A549 treated with AZD2906 at 1 μM for 4 hours (cell line): ENCODE measurements at places on chromosomes 1 and 21. TPM values are rescaled to one million over a fixed set of nuclear protein-coding genes. Genes with fewer than 3 reads are reported as not detected.

The C1orf115 gene
- total RNA-seq: 4.4 to 6.3 TPM (median 5.9 TPM) in 5 replicates

The VCAM1 gene
- total RNA-seq: 0.04 to 0.08 TPM (median 0.05 TPM) in 5 replicates

The EFCAB14 gene
- total RNA-seq: 22.4 to 31.7 TPM (median 26.4 TPM) in 5 replicates

The MCL1 gene
- 249 to 315 TPM (median 297 TPM) in 5 replicates for total RNA-seq

The PAQR6 gene
- 1.9 to 4.6 TPM (median 4.2 TPM) in 5 replicates for total RNA-seq

The NHLH1 gene
- 0.32 to 0.71 TPM (median 0.40 TPM) in 5 replicates for total RNA-seq

The AMPD1 gene
- not detected in 5 replicates for total RNA-seq

The CFHR1 gene
- 0.09 to 0.24 TPM (median 0.17 TPM) in 4 of 5 replicates, not detected in the other for total RNA-seq

The IQGAP3 gene
- total RNA-seq: 13.7 to 19.1 TPM (median 15.6 TPM) in 5 replicates

The CLEC20A gene
- not detected in 5 replicates for total RNA-seq

The CA14 gene
- total RNA-seq: not detected in 5 replicates

The C1QB gene
- not detected in 5 replicates for total RNA-seq

The GJA9 gene
- 0.03 TPM in 1 of 5 replicates, not detected in the others for total RNA-seq

The EPS8L3 gene
- 0.59 to 0.79 TPM (median 0.76 TPM) in 5 replicates for total RNA-seq

The C1orf226 gene
- 0.79 to 1.1 TPM (median 0.86 TPM) in 5 replicates for total RNA-seq

The OR2G6 gene
- total RNA-seq: not detected in 5 replicates

The CRYAA gene
- total RNA-seq: 0.13 to 0.16 TPM in 2 of 5 replicates, not detected in the others

The CITED4 gene
- 46.7 to 127 TPM (median 108 TPM) in 5 replicates for total RNA-seq

The SPATA17 gene
- total RNA-seq: 2.1 to 2.6 TPM (median 2.1 TPM) in 5 replicates

The ST6GALNAC3 gene
- total RNA-seq: 0.39 to 0.92 TPM (median 0.61 TPM) in 5 replicates

The ZSWIM5 gene
- 0.50 to 0.79 TPM (median 0.60 TPM) in 5 replicates for total RNA-seq

The UMODL1 gene
- total RNA-seq: not detected in 5 replicates

The SEC16B gene
- total RNA-seq: 0.62 to 1.3 TPM (median 1.00 TPM) in 5 replicates

The FCGR3A gene
- total RNA-seq: not detected in 5 replicates

The RIPK4 gene
- 15.7 to 20.3 TPM (median 18.9 TPM) in 5 replicates for total RNA-seq

The KRTAP6-2 gene
- total RNA-seq: not detected in 5 replicates

The EYA3 gene
- total RNA-seq: 4.8 to 6.3 TPM (median 5.9 TPM) in 5 replicates

The SVBP gene
- 11.6 to 14.8 TPM (median 14.6 TPM) in 5 replicates for total RNA-seq

The BNIPL gene
- total RNA-seq: 0.04 to 0.16 TPM (median 0.15 TPM) in 5 replicates

The HS2ST1 gene
- 10.1 to 11.7 TPM (median 11.6 TPM) in 5 replicates for total RNA-seq
